ENCODE measurements at places on chromosomes 1 and 21. TPM values are rescaled to one million over a fixed set of nuclear protein-coding genes. Genes with fewer than 3 reads are reported as not detected.

- no peak for DNase-seq
Measured at GRCh38 chr1:15120251-15120945, 33.1 kb upstream of the TMEM51 start.

GRCh38 chr1:229669333-229669732 is 43.3 kb downstream of the URB2 start:
- DNase-seq = no peak

DNA sequence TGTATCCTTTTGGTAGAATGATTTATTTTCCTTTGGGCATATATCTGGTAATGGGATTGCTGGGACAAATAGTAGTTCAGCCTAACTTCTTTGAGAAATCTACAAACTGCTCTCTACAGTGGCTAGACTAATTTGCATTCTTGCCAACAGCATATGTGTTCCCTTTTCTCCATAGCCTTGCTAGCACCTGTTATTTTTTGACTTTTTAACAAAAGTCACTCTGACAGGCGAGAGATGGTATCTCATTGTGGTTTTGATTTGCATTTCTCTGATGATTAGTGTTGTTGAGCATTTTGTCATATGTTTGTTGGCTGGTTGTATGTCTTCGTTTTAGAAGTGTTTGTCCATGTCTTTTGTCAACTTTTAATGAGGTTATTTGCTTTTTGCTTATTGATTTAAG is 99.8 kb downstream of the UCK2 start:
- DNase-seq = no peak

DNA sequence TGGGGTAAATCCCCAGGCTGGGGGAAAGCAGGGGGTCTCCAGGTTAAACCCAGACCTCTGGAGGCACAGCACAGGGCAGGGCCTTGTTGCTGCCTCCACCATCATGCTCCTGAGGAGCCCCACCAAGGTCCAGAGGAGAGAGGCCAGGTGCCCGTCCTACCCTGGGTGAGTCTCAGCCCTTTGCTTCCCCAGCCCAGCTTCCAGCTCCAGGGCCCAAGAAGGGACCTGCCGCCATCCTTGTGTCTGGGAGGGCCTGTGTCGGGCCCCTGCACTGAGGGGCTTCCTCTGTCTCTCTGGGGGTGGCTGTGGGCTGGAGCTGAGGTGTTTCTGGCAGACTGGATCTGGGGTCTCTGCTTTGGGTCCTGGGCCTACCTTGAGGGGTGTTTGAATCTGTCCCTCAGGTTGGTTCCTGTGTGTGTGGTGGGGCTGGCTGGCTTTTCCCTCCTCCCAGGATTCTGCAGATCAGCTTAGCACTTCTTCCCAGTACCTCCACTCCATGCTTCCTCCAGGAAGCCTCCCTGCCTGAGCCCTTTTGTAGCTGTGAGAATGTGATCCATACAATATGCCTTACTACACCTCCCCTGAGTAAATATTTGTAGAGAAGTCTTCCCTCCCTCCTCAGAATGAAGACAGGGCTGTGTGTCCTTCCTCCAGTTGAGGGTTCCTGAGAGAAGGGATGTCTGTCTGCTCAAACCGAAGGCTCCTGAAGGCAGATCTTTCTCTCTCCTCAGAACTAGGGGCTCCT is 6.2 kb downstream of the GPR3 start:
- no peak for DNase-seq

GRCh38 chr1:228938537-228938901 is 203.2 kb downstream of the RHOU start:
- DNase-seq = peak; percentile 24

DNA sequence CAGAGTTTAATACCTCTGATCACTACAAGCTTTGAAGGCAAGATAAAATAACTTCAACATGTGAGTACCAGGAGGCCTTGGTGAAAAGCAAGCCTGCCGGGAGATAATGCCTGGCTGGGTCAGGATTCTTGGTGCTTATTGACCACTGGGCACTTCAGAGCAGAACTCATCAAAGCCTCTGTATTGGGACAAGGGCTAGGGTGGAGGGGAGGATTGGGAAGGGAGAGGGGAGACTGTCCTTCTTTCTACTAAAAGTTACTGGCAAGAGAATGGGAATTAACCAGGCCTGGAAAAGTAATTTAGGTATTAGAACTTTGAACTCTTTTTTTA is 35.2 kb downstream of the NEK2 start:
- no peak for DNase-seq

DNA sequence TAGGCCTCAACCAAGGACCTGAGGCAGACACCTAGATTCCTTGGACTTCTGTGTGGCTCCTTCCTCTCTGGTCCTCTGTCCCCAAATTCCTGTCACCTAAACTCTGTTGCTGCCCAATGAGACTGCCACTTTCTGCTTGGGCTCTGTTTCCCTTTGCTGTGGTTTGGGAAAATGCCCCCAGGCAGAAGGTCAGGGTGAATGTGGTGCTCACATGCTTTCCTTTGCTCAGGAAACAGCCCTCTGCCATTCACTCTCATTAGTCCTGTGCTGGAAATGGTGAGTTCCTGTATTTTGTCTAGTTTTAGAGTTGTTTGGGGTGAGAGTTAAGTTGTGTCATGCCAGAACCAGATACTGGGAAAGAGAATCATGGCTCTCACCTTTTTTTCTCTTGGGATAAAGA is 22.7 kb upstream of the SHE start:
- DNase-seq = no peak

GRCh38 chr1:67571901-67572593 is 113.0 kb upstream of the GADD45A start:
- no peak for DNase-seq

DNA sequence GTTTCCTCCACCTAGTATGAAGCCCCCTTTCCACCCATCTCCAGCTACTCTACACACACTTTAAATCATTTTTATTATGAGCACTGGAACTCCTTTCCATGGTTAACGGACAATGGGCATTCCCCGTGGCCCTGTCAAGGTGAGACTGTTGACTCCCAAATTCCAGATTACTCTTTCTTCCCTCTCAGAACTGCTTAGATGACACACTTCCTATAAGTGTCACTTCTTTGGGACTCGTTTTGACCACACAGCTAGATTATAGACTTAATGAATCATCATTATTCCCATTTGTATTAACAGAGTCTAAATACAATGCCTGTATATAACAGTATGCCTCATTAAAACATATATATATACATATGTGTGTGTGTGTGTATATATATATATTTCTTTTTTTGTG is 215.1 kb downstream of the BRINP3 start:
- no peak for DNase-seq

GRCh38 chr21:45835301-45836267 is 146.0 kb upstream of the COL6A1 start:
- no peak for DNase-seq

- DNase-seq = no peak
Measured at GRCh38 chr1:241101622-241102021, 255.4 kb downstream of the RGS7 start.

- peak; percentile 51 for DNase-seq
Measured at GRCh38 chr1:8825985-8826481, 8.6 kb upstream of the RERE start.

GRCh38 chr1:247456914-247457639 is 827 bp downstream of the OR2B11 start:
- DNase-seq = no peak

DNA sequence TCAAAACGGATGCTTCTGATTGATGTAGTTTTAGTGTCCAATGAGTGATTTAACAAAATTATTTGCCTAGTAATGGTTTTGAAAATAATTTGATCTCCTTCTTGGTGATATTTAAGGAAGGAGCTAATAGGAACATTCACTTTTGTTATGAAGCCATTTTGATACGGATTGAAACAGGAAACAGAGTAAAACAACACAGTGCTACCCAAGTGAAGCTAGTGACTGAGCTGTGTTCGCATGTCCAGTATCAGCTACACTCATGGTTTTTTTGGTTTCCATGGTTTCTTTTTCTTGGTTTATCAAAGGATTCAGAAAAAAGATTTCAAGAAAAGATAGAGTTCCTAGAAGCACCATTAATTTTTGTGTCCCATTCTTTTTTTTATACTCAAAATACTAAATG is 40.1 kb upstream of the PLEKHO1 start:
- no peak for DNase-seq

- no peak for DNase-seq
Measured at GRCh38 chr1:196317535-196318522, 290.4 kb downstream of the KCNT2 start.

DNA sequence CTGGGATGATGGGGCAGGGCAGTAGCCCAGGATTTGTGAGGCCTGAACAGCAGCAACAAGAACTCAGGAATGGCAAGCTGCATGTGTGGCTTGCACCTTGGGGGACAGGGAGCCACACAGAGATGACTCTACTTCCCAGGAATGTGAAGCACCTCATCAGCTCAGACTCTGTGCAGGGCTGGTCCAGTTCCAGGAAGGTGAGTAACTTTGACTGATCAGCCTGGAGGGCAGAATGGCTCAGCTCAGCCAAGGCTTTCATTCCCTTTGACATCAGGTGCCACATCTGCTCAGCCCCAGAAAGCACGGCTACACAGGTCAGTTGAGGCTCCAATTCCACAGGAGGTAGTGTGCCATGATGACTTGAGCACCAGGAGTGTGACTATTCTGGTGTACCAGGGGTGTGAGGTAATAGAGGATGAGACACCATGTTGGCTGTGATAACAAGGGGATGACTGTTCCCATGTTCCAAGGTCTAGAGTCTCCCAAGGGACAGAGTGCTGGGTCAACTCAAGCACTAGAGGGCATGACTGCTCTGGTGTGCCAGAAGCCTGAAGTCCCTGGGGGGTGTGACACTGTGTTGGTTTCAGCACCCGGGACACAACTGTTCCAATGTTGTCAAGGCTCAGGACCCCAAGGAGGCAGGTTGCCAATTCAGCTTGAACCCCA is 625.8 kb upstream of the ADGRL2 start:
- DNase-seq = no peak

DNA sequence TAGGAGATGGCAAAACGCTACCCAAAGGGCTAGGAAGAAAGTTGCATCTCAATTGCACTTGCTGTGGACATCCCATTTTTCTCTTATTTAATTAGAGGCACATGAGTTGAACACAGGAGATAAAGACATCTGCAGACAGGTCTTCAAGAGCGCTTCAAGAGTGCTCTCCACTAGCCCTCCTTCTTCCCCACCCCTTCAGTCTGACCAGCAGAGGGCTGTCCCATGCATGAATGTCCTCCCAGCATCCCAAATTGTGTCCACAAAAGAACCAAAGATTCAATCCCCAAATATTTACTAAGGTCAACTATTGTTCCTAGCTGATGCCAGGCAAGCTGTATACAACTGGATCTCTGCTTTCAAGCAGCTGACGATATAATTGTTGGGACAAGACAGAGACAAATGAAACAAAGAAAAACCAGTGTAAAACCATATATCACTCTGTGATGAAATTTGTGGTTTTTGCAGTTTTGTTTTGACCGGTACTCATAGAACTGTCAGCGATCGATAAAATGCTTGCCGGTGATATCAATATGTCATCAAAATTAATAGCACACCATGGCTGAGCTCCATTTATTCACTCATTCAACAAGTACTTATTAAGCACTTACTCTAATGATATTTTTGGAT is 174.2 kb downstream of the TNR start:
- no peak for DNase-seq

DNA sequence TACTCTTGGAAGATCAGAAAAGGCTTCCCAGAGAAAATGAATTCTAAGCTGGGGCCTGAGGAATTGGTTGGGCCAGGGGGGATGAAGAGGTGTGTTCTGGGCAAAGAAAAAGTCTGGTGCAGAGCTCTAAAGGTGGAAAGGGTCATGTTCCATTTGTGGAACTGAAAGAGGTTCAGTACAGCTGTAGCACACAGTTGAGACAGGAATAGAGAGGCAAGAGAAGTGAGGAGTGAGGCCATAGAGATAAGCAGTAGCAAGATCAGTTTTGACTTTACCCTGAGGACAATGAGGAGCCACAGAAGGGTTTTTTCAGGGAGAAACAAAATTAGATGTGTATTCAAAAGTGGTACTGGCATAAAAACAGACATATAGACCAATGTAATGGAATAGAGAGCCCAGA is 30.3 kb upstream of the MUTYH start:
- no peak for DNase-seq

- no peak for DNase-seq
Measured at GRCh38 chr21:15414057-15414456, 315.7 kb upstream of the USP25 start.

GRCh38 chr1:230609208-230609607 is 33.1 kb upstream of the COG2 start:
- no peak for DNase-seq

- peak; percentile 81 for DNase-seq
Measured at GRCh38 chr1:161206411-161207140, 4.4 kb downstream of the NDUFS2 start.

The PEF1 gene
- polyA plus RNA-seq = 47.7 TPM

The SLC2A5 gene
- polyA plus RNA-seq = 2.2 TPM

The CCDC17 gene
- 0.93 TPM for polyA plus RNA-seq

The SDF4 gene
- 165 TPM for polyA plus RNA-seq

The KLF17 gene
- not detected for polyA plus RNA-seq

The LHX4 gene
- 0.02 TPM for polyA plus RNA-seq

The TENT5C gene
- 9.5 TPM for polyA plus RNA-seq

The AMPD1 gene
- polyA plus RNA-seq = not detected

The ROR1 gene
- 3.4 TPM for polyA plus RNA-seq

The MEX3A gene
- polyA plus RNA-seq = 0.25 TPM

The LRRC53 gene
- polyA plus RNA-seq = not detected

The GMEB1 gene
- 2.9 TPM for polyA plus RNA-seq

The ARMH1 gene
- polyA plus RNA-seq = 0.91 TPM

Measured in right cardiac atrium (tissue), 5 donors.